Stimulated activated CD4-positive, alpha-beta T cell treated with anti-CD3 and anti-CD28 coated beads, Interleukin-15, amount 100 ng/mL, for 24 hours (primary cell): ENCODE measurements at places on chromosomes 1 and 21.

- no peak for DNase-seq
These were observed 152.3 kb downstream of the NR5A2 start for GRCh38 chr1:200179781-200180160.

GRCh38 chr1:54463259-54464030, 57.3 kb upstream of the SSBP3 start:
- no peak for DNase-seq

GRCh38 chr1:41687007-41687406, 202.5 kb upstream of the EDN2 start:
- no peak for DNase-seq

- DNase-seq: no peak
These were observed 553 bp upstream of the NDUFV3 start for GRCh38 chr21:42892582-42892930.
